ENCODE measurements at places on chromosomes 7 and 10.

GRCh38 chr7:21923658-21924057, 22.0 kb downstream of the CDCA7L start:
- DNase-seq = peak; percentile 58

GRCh38 chr10:132961420-132961786, 19.0 kb upstream of the CFAP46 start:
- DNase-seq = no peak

DNA sequence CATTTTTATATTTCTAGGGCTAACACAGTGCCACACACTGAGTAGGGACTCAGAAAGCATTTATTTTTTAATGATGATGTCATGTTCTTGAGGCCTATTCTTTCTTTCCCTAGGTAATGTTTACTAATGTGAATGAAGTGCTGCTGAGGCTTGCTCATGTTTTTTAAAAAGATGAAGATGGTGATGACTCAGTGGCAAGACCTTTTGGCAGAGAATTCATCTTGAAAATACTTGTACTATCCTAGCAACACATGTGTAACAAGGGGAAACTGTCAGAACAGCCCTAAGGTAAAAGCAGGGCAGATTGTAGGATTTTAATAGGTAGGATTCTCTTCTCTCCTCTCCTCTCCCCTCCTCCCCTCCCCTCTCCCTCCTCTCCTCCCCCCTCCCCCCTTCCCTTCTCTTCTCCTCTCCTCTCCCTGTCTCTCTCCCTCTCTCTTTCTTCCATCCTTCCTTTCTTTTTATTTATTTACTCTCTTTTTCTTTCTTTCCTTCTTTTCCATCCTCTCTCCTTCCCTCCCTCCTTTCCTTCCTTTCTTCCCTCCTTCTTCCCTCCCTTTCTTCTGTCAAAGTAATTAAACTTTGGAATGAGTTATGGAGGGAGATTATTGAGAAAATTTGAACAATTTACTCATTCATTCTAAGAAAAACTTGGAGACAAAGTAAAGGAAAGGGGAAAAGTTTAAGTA, 75.3 kb downstream of the ZNF92 start:
- DNase-seq = no peak

DNA sequence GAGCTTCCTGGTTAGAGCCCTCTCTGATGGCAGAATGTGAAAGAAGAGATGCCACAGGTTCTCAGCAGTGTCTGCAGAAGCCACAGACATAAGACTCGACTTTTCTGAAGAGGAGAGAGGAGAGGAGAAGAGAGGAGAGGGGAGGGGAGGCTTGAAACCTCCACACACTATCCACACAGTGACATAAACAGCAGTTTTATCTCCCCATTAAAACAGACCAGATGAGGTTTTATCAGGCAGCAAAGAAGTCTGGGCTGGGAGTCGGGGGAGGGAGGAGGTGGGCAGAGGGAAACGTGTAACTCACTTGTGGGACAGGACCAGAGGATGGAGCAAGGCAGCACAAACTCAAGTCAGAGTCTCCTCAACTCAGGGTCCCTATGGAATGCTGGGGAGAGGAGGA, 76.5 kb downstream of the XPNPEP1 start:
- DNase-seq = no peak

DNA sequence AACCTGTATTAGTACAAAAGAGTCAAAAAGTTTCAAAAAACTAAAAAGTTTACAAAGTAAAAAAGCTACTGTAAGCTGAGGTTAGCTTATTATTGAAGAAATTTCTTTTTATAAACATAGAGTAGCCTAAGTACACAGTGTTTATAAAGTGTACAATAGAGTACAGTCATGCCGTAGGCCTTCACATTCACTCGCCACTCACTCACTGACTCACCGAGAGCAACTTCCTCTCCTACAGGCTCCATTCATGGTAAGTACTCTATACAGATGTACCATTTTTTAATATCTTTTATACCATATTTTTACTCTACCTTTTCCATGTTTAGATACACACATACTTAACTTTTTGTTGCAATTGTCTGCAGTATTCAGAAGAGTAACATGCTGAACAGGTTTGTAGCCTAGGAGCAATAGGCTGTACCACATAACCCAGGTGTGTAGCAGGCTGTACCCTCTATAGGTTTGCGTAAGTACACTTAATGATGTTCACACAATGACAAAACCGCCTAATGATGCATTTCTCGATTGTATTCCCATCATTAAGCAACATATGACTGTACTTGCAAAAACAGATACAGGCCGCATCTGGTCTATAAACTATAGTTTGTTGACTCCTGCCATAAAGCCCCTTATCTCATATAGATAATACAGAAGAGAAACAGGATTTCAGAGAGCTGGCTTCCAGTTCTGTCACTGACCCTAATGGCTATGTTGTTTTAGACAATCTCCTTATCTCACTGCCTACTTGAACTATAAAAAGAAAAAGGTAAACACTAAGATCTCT, 438.8 kb downstream of the HTR7 start:
- DNase-seq = no peak

GRCh38 chr10:32961895-32962369, 3.9 kb upstream of the ITGB1 start:
- DNase-seq = no peak

DNA sequence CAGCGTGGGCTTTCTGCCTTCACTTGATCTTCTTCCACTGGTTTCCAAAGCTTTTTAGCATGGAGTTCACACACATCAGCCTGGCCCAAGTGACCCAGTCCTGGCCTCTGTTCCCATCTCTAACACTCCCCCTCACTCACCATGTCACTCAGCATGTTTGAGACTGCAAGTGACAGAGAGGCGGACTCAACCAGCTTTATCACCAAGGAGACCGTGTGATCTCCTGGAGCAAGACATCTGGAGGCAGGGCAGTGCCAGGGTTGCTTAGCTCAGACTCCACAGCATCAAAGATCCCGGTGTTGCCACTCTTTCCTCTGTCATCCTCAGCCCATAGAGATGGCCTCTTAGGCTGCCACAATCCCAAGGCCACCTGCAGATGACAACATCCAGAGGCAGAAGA, 39.4 kb downstream of the FAM241B start:
- DNase-seq = no peak

DNA sequence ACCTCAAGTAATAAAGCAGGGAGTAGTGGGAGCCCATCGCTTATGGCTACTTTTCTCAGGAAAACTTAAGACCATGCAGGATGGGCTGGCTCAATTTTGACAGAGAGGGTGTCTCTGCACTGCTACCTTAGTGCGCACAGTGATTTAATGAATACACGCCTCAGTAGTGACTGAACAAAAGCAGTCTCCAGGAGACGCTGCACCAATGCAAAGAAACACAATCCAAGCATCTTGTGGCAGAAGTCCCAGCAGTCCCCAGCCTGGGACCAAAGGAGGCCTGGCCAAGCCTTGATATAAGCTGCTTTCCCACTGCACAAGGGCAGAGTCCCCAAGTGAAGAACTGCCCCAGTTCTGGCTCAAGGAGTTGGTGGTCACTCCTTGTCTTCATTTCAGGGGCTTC, 368.9 kb downstream of the KCNMA1 start:
- DNase-seq = no peak

DNA sequence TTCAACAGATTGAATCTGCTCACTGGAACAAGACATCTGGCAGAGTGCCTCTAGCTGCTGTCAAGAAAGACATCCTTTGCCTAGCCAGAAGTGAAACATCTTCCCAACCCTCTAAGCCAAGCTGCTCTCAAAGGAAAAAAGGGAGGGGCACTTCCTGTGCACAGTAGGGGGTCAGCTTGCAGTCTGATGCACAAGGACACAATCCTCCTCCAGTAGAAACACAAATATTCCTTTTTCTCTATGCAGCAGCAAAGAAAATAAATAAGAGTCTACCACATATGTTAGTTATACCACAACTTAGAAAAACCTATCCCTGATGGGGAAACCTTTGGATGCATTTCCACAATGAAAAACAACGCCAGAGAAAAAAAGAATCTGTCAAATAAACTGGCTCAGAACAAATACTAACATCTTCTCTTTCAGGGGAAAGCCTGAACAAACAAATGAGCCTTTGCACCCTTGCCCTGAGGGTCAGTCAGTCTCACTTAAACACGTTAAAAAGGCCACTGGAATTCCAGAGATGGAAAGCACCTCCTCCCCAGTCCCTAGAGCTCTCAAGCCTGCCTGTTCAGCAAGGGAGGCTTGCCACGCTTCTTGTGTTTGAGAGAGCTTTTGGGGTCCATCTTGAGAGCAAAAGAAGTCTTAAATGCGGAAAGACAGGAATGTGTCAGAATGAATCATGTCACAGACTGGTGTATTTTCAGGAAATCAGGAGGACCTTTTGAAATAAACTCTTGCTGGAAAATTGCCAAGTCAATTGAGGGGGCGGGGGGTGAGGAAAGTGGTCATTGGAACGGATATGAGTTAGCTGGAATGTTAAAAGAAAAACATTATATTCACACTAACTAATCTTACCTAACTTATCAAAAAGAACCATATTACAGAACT, 7.5 kb downstream of the LAMB1 start:
- DNase-seq = peak; percentile 89

DNA sequence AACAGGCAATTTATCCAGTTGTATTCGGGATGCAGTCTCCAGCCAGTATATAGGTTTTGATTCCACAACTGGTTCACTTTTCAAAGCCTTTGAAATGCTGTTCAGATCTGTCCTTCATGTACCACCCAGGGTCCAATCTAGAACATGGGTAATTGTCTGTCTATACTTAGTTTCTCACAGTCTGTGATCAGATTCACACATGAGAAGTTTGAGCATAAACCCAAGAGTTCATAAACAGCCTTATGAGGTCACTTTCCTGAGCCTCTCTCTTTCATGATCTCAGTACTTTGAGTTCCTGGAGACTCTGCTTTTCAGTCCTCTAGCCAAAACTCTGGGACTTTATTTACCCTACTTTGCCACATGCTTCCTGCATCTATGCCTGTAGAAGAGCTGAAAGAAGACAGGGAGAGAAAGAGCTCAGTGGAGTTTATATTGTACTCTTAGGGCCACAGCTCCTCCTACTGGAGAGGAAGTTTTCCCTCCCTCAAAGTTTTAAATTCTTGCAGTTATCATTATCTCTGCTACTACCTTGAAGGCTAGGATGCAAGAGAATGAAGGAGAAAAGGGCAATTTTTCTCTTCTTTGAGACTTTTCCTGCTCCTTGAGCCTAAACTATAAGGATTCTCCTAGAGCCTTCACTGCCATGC, 172.0 kb downstream of the ZEB1 start:
- peak; percentile 49 for DNase-seq

- DNase-seq = no peak
Measured at GRCh38 chr7:156558198-156558597, 82.4 kb upstream of the RNF32 start.

GRCh38 chr10:127886371-127887051, 6.2 kb downstream of the CLRN3 start:
- DNase-seq = no peak

- no peak for DNase-seq
Measured at GRCh38 chr7:46486256-46487206, 565.5 kb upstream of the IGFBP3 start.

DNA sequence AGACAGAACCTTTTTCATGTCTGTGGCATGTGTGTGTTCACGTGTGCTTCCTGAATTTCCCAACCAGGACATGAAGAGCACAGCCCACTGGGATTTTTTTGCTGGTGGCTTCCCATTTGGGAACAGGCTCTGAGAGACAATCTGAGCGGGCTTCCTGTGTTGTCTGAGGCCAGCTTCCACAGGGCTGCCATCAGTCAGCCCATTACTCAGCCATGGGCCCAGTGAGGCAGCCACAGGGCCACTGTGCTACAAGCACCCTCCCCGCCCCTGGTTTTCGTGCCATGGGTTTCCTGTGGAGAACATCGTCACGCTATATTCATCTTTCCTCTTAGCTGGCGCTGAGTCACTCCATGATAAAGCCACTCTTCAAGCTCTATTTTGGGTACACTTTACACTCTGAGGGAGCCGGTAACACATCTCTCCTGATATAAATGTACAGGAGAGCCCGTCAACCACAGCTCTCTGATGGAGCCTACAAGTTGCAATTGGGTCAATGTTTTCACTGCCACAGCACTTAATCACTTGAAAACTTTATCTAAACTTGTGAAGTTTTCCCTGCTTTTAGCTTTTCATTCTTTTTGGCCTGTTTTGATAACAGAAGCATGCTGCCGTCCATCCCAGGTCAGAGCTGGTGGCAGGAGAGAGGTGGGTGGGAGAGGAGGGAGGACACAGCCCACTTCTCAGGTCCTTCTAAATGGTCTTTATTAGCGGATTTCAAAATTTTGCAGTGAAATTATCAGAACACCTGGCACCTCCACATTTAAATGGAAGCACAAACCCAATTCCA, 96.9 kb downstream of the HIPK2 start:
- DNase-seq = no peak

- no peak for DNase-seq
Measured at GRCh38 chr7:158672975-158673374, 31.6 kb downstream of the NCAPG2 start.

- DNase-seq = no peak
Measured at GRCh38 chr7:111413739-111414138, 148.6 kb downstream of the IMMP2L start.

- DNase-seq = peak; percentile 67
Measured at GRCh38 chr7:130894146-130894908, 160.3 kb upstream of the KLF14 start.
